ENCODE measurements at places on chromosomes 13 and 19.

GRCh38 chr13:107669391-107669993 is 545.8 kb downstream of the LIG4 start:
- no peak for DNase-seq

- no peak for DNase-seq
Measured at GRCh38 chr13:43309311-43309710, 285.9 kb downstream of the DNAJC15 start.

GRCh38 chr13:82248762-82249161 is 1633.5 kb downstream of the SLITRK1 start:
- DNase-seq, result no peak

DNA sequence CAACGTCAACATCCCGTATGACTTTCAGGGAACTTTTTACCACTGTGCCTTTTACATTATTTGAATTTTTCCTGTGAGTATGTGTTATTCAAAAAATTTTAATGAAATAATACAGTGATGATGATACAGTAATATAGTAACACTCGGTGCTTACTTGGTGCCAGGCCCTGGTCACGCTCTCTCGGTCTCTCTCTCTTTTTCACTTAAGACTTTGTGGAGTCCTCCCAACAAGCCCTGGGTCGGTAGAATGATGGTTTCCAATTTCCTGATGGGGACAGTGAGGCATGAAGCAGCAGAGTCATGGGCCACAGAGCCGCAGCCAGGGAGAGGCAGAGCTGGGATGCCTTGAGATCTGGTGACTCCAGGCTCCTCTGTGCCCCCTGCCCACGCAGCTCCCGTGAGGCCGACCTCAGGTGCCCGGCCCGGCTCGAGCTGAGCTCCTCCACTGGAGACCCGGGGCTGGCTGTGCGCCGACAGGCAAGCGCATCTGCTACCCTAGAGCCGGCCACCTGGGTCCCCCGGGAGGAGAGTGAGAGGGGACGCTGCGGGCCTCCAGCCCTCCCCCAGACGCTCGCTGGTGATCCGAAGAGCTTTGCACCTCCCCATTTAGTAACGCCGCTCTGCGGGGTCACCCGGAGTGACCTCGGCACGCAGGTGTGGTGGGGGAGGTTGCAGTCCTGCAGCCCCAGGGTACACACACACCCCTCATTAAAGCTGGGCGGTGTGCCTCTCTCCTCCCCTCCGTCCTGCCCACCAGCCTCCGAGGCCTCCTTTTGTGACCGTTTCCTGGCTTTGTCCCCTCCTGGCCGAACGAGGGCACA is 4.4 kb upstream of the SBK3 start:
- peak; percentile 88 for DNase-seq

DNA sequence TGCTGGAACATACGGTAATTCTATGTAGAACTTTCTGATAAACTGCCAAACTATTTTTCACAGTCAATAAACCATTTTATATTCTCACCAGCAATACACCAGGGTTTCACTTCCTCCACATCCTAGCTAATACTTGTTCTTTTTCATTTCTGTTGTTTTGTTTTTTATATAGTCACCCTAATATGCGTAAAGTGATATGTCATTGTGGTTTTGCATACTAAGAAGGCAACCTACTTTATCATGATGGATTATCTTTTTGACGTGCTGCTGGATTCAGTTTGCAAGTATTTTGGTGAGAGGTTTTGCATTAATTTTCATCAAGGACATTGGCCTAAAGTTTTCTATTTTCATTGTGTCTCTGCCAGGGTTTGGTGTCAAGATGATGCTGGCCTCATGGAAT is 1384.1 kb downstream of the UQCRFS1 start:
- DNase-seq, result no peak

- DNase-seq, result no peak
Measured at GRCh38 chr13:20239748-20240147, 7.6 kb upstream of the GJB6 start.

GRCh38 chr19:7934766-7935165 is 8.7 kb downstream of the TIMM44 start:
- DNase-seq, result no peak

GRCh38 chr13:75120085-75120484 is 361.9 kb downstream of the TBC1D4 start:
- DNase-seq, result no peak

GRCh38 chr13:102847272-102848234 is 1.7 kb downstream of the ERCC5 start:
- no peak for DNase-seq

- DNase-seq, result no peak
Measured at GRCh38 chr13:67996101-67996500, 766.0 kb upstream of the PCDH9 start.

DNA sequence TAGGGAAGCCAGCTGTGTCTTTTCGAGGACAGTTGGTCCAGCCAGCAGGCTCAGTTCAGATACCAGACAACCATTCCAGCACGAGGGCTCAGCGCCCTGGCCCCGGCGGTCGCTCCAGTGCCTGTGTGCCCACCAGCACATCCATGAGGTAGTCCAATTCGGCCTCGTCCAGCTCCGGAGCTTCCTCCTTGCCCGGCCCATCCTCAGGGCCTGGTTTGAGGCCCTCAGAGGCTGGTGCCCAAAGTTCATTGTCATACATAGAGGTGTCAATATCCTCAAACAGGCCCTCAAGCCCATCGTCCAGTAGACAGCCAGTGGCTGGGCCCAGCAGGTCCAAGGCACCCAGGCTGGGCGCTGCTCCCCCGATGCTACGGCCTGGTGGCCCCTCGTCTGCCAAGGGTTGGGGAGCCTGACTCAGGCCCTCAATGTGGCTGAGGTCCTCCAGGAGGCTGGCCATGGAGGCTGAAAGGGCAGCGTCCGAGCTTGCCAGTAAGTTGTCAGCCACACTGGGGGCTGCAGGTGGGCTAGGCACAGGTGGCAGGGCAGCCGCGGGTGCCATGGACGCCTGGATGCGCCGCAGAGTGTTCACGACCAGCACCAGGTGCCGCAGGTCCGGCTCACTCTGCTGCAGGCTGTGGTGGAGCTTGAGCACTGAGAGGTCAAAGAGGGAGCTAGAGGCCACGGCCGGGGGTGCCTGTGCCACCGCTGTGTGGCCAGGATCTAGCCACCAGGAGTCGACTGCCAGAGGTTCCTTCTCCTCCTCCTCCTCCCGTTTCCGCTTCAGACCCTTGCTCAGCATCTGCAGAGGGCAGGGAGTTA is 2.8 kb downstream of the SERTAD1 start:
- no peak for DNase-seq

GRCh38 chr19:5823579-5824281 is 15.8 kb downstream of the FUT6 start:
- DNase-seq, result no peak
